ENCODE measurements at places on chromosomes 7 and 10.

GRCh38 chr10:102610441-102610887 lies 33.8 kb upstream of the TRIM8 start:
- no peak for DNase-seq

- peak; percentile 61 for DNase-seq
These were observed 143.3 kb downstream of the KCNMA1 start for GRCh38 chr10:77494327-77494726.

GRCh38 chr10:125982260-125982948 lies 86.0 kb downstream of the FANK1 start:
- peak; percentile 83 for DNase-seq

DNA sequence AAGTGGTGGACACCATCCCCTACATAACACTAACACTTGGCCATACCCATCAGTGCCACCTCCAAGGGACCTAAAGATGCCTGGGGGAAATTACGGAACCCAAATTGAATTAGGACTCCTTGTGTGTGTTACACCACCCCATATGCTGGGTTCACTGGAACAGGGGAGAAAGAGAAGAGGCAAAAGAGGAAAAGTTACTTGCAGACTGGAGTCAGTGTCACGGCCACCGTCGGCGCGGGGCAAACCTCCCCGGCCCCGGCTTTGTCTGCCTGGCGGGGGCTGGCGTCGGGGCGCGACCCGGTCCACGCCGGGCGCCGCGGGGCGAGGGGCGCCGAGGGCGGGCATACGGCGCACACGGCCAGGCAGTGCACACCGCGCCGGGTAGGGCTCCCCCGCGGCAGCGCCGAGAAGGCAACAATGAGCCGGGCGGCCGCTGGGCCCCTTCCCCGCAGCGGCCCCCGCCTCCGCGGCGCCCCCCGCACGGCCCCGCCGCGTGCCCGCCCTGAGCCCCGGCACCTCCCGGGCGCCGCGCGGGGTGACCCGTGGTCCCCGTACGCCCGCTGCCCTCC lies 171.1 kb downstream of the FAM107B start:
- DNase-seq = no peak

DNA sequence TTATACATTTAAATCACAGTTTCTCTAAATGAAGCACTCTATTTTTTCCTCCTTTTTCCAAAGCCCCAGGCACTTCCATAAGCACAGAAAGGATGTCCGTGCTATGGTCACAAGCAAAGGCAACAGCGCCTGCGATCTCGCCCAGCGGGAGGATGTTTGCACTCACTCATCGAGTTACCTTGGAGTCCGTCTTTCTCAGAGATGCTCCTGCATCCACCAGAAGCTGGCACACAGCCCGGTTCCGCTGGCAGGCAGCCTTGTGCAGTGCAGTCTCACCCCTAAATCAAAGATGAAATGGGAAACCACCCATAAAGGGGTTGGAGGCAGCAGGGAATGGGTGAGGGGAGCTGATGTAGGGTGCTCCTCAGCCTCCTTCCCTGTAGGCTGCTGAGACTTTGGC lies 51.9 kb upstream of the PTN start:
- no peak for DNase-seq

- peak; percentile 1 for DNase-seq
These were observed 65.8 kb upstream of the SKAP2 start for GRCh38 chr7:26930201-26930600.

- DNase-seq = no peak
These were observed 5.7 kb downstream of the TMEM243 start for GRCh38 chr7:87213811-87214210.

- no peak for DNase-seq
These were observed 494.6 kb upstream of the GRM3 start for GRCh38 chr7:86149024-86149665.

DNA sequence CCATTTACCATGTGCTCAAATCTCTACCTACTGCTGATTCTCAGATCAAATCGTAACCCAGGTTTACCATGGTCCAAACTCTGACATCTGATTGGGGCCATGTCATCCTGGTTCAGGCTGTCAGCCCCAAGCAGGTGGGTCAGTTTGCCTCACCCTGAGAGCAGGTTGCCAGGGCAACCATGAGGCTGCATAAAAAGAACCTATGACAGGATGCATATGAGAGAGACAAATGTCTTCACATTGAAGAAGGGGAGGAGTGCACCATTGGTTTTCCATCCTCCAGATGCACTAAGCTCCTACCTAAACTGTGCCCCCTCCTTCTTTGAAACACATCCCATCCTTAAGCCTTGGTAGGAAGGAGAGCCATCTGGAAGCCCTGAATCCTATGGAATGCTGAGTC lies 10.2 kb downstream of the PRSS1 start:
- DNase-seq = no peak

DNA sequence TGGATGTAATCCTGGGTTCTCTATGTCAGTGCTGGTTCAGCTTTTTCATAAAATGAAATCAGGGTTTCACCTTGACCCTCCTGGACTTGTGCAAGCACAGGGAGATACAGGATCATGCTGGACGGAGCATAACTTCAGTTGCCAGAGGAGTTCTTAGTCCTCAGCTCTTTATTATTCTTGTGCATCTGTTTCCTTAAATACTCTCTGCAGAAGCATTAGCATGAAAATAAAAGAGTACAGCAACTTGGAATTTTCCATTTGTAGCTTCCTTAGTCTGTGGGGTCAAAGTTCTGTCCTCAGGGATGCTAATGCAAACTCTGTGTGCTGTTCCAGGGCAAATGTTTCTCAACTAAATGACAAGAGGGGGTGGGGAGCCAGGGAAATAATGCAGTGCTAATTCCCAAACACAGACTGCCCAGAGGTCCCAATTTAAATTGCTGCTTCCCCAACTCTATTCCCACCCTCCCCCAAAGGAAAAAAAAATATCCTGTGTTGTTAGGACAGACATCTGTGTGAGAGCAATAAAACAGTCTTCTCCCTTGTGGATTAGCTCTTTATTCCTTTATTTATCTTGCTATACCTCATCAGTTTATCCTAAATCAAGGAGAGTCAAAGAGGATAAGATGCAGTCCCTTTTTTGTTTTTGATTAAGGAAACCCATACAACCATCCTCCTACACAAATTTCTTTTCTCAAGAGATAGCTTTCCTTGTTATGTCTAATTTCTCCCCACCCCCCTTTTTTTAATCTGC lies 905.0 kb downstream of the LRMDA start:
- peak; percentile 32 for DNase-seq

- no peak for DNase-seq
These were observed 703.2 kb upstream of the LRRN3 start for GRCh38 chr7:110387689-110388088.

- no peak for DNase-seq
These were observed 99.0 kb upstream of the PDE1C start for GRCh38 chr7:32169228-32169627.

GRCh38 chr10:61910894-61911293 lies 9.4 kb downstream of the ARID5B start:
- DNase-seq = no peak

GRCh38 chr7:142461437-142461836 lies 203.6 kb upstream of the PRSS58 start:
- peak; percentile 90 for DNase-seq

- no peak for DNase-seq
These were observed 15.6 kb downstream of the GALNTL5 start for GRCh38 chr7:151971829-151972228.

DNA sequence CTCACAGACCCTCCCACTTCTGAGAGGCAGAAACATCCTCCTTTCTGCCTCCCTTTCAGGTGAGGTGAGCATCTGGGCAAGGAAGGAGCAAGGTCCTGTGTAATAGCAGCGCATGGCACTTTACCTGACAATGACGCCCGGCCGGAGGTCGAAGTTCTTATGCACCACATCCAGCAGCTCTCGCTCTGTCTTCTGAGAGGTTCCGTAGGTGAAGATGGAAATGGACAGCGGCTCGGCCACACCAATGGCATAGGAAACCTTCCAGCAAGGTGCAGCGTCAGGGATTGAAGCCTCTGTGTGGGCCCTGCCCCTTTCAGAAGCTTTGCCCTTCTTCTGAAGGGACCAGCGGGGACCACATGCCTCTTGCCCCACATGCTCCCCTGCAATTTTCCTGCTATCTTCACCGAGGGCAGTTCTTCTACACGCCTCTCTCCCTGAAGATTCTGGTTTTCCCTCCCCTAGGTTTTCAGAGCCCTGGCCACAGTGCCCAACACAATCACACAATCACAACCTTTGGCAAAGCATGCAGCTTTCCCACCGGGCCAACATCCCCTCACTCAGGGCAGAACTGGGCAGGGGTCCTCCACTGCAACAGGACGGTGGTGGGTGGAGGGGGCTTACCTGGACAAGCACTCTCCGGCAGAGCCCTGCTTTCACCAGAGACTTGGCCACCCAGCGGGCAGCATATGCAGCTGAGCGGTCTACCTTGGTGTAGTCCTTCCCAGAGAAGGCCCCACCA lies 14.9 kb downstream of the MAT1A start:
- DNase-seq = no peak

- no peak for DNase-seq
These were observed 76.2 kb downstream of the CFAP58 start for GRCh38 chr10:104429846-104430245.

GRCh38 chr7:32532086-32532485 lies 36.8 kb downstream of the AVL9 start:
- DNase-seq = no peak

Data from astrocyte of the spinal cord (primary cell).